Left ventricle myocardium superior (tissue), 1 donor: ENCODE measurements at places on chromosomes 5 and 9.

DNA sequence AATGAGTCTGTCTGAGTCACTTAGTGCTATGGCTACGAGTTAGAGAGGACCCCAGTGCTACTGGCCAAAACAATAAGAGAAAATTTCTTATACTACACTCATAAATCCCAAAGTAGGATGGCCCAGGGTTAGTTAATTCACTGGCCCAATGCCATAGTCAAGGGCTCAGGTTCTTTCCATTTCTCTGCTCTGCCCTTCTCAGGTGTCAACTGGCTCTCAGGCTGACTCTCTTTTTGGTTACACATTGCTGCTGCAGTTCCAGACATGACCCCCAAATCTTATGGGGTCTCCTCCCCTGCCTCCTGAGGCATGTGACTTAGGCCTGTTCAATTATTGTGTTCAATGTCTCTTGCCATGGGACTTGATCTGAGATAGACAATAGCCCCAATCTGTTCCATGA is 70.4 kb downstream of the ARHGEF37 start:
- no peak for DNase-seq

- no peak for DNase-seq
Observed at GRCh38 chr9:128001151-128001778, 20.5 kb upstream of the EEIG1 start.

DNA sequence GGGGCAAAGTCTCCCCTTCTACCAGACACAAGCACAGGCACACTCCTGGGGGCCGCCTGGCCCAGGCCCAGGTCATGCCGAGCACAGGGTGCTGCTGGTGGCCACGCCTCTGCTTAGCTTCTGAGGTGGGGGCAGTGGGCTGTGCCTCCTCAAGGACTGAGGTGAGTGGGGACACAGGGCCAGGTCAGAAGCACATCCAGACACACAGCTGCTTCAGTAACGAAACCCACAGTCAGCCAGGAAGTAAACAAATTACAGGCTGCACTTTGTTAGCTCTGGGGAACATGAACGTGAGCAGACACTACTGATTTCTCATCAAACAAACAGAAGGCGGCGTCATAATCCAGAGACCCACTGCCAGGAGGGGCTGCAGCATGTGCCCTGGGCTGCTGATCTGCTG is 192.4 kb downstream of the HSPA4 start:
- DNase-seq, result no peak

- no peak for DNase-seq
Observed at GRCh38 chr9:135971892-135972291, 10.7 kb upstream of the UBAC1 start.

DNA sequence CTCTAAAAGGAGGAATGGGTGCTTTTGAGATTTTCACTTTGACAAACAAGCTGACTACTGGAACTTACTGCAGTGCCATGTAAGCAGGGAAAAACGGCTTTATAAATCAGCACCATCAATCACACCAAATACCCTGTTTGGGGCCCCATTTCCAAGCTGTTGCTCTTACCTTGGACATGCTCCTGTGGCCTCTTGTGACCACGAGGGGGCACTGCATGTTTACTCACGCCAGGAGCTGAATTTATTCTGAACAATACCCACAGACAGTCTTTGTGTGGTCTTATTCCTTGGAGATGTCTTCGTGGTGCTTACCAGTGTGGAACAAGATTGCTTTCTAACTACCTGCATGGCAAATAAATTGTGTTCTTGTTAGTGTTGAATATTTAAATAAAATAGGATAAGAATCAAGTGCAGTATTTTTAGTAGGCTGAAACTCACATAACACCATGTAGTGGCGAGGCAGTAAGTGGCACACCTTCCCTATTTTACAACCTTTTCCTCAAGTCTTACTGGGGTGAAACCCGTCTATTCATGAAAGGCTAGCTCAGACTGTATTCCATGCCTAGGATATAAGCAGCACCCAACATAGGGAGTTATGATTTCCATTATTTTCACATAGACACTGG is 155.5 kb upstream of the NMUR2 start:
- DNase-seq, result peak; percentile 81

GRCh38 chr5:162672061-162672460 is 604.5 kb downstream of the GABRG2 start:
- no peak for DNase-seq

- DNase-seq, result no peak
Observed at GRCh38 chr9:110856772-110857171, 181.5 kb downstream of the LPAR1 start.

GRCh38 chr5:138339091-138339456 is 1.0 kb downstream of the FAM53C start:
- DNase-seq, result no peak

DNA sequence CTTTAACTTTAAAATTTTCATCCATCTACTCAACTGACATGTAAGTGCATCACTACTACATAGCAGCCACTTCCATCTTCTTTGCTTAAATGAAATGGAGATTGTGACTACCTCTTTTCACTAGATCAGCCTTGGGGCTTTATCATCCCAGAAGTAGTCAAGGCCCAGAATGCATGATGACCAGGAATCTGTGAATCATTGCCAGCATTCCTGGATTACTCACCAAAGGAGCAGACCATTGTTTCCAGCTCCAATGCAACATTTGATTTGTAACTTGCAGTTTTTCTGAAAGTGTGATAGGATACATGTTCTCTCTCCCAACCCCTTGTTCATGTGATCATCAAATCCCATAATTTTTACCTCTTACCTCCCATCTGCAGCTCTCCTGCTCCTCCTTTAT is 65.1 kb downstream of the PLPPR1 start:
- no peak for DNase-seq

DNA sequence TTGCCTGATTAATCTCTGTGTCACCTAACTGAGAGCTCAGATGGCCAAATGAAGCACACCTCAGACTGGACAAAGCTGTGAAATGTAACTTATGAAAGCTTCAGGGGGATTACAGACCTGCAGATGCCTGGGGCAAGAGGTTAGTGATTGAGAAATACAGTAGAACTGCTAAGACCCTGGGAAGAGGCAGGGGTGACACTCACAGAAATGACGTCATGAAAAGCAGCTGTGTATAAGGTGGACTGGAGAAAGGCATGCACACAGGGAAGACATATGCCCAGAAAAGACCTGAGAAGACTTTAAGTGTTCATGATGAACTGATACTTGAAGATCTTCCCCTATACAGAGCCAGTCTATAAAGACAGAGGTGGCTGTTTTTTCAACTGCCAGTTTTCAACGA is 49.3 kb upstream of the SPTLC1 start:
- DNase-seq, result no peak

DNA sequence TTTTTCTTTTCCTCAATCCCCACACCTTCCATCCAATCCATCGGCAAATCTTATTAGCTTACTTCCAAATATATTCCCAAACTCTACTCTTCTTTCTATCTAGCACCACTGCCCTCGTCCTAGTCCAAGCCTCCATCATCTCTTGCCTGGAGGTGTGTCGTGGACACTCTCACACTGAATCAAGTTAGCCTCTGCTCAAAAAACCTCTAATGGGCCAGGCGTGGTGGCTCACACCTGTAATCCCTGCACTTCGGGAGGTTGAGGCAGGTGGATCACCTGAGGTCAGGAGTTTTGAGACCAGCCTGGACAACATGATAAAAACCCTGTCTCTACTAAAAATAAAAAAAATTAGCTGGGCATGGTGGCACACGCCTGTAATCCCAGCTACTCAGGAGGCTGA is 46.2 kb downstream of the PFDN1 start:
- no peak for DNase-seq

DNA sequence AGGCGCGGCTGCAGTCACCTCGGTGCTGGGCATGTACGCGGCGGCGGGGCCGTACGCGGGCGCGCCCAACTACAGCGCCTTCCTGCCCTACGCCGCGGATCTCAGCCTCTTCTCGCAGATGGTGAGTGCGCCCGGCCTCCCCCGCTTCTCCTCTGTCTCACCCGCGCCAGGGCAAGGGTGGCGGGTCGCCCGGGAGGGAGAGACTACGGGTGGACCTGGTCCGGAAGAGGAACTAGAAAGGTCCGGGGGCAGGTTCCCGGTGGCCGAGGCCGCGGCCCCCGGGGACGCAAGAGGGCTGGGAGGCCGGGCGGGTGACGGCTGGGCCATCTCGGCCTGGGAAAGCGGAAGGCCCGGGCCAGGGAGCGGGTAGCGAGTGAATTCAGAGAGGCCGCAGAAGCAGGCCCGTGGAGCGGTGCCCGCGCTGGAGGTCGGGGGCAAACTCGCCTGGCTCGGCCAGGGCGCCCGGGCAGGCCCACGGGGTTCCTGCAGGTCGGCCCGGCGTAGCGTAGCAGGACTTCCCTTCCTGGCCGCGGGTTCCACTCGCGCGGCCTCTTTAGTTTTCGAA is 711 bp downstream of the IRX1 start:
- DNase-seq, result no peak

DNA sequence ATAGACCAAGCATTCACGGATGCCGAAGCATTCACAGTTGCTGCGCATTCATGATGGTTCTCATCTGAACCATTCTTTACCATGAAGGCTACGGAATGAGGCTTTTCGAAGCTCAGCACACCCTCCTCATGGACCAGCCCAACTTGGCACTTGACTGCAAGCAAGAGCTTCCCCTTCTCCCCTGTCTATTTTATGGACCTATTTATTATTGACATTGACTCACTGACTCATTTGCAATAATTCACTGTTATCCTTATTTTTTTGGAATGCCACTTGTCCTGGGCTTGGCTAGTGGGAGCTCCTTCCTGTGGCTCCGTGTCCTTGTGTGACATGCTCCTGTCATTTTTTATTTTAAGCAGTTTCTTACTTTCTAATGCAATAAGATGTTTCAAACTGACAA is 51.5 kb upstream of the ICE1 start:
- DNase-seq, result no peak

GRCh38 chr5:50745221-50745910 is 78.9 kb downstream of the PARP8 start:
- no peak for DNase-seq
